ENCODE measurements at places on chromosomes 11 and 22.

DNA sequence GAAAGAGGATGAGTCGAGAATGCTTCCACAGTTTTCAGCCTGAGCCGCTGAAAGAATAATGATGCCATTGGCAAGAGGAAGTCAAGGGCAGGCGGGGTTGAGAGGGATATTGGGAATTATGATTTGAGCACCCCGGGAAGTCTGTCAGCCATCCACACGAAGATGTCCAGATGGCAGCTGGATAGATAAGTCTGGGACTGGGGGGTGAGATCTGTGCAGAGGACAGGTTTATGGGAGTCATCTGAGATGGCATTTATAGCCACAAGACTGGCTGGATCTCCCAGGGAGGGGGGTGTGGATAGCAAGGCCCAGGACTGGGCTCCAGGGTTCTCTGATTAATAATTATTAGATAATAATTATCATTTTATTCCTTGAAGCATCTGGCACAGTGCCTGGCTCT lies 5.1 kb upstream of the STIP1 start:
- no peak for DNase-seq

- DNase-seq: no peak
Measured at GRCh38 chr22:32809786-32810554, 8.5 kb downstream of the TIMP3 start.

DNA sequence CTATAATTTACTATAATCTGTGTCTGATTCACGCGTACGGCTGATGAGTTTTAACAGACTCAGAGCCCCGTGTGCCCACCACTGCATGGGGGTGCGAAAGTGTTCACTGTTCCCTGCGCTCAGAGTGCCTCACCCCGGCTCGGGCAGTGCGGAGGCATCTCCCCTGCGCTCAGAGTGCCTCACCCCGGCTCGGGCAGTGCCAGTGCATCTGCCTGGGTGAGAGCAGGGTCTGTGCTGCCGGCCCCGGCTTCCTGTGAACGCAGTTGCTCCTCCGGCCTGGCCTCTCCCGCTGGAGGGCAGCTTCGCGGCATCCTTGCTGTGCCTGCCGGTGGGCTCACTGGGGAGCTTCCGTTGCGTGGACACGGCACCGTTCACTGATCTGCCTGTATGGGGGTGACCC lies 14.2 kb downstream of the PTDSS2 start:
- no peak for DNase-seq

DNA sequence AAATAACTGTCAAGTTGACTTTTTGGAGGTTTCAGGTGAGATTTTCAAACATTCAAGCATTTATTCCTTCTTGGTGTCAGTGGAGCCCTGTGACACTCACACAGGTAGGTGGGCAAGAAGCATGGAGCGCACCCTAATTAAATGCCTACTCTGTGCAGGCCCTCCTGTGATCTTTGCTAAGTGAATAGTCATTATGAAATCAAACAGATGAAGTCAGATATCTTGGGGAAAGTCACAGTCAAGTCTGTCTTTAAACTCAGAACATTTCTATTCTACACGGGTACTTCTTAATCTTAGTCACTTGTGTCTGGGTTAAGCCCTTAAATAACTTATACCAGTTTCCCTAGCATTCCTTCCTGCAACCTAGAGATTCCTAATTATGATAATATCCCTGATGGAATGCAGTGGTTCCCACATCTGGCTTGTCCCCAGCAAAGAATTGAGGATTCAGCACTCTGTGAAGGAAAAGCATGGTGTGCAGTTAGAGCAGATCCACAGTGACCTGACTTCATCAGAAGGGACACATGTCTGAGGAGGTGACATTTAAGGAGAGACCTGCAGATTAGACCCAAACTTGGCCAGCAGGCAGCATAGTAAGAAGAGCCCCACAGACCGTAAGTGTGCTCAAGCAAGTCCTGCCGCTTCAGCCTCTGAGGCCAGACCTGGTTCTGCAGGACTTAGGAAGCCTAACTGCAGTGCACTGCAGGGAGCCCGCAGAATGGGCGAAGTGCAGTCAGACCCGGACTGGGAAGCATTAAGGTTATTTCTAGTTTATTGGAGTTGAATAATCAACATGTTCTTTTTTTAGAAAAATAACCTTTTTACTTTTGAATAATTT lies 85.3 kb upstream of the GAL start:
- DNase-seq: no peak

DNA sequence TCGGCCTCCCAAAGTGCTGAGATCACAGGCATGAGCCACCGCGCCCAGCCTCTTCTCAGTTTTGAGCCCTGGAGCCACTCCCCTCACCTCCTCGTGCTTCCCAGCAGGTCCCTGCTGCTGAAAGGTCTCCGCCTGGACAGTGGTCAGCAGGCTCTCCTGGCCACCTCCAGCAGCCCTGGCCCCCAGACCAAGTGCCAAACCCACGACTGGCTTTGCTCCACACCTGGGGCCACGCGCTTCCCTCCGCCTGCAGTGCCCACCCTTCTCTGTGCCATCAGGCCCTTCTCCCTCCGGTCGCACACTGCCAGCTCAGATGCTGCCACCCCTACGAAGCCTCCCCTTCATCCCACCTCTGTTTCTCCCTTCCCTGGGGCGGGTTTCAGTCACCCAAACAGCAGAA lies 12.8 kb downstream of the FRMD8 start:
- DNase-seq: no peak

GRCh38 chr11:61654397-61654829 lies 25.8 kb upstream of the DAGLA start:
- DNase-seq: no peak

DNA sequence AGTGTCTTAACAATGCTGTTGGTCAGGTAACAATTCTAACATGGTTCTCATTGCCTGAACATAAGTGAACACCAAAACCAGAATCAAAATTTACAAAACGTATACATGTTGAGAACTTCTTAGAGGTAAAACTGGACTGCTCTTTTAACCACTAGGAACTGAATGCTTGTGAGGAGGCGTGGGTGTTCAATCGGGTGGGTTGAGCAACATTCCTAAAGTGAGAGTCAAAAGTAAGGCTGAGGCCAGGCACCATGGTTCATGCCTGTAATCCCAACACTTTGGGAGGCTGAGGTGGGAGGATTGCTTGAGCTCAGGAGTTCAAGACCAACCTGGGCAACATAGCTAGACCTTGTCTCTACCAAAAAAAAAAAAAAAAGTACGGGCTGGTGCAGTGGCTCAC lies 11.5 kb downstream of the PPME1 start:
- DNase-seq: no peak

GRCh38 chr11:106091480-106092123 lies 14.1 kb downstream of the AASDHPPT start:
- DNase-seq: no peak

DNA sequence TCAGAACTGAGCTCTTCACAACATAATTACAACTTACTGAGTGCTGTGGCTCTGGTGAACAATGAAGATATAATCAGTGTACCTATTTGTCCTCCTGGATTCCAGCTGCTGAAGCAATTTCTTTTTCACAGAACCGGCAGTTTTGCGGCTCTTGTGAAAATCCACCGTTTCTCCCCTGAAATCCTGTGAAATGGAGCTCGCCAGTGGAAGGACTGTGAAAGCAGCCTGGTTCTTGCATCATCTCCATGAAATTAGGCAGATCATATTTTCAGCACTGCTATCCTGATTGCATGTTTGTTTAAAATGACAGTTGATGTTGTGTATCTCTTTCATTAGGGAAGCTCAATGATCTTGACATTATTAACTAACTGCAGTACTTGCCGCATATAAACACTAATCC lies 120.2 kb upstream of the SNX19 start:
- no peak for DNase-seq

DNA sequence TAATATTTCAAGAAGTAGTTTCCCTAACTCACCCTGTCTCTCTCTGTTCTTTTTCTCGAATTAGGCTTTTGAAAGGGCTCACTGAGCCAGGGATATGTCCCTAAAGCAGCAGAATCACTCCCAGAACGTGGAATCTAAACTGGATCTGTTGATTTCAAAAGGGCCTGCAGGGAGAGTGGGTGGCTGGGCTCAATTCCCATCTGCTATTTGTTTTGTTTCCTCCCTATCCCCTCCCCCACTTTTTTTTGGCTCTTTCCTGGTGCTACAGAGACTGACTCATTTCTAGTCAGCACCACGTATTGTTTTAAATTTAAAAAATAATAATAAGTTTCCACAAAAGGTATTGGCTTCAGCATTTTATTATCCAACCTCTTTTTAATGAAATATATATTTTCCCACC lies 961.5 kb downstream of the FAM181B start:
- DNase-seq: no peak

- DNase-seq: no peak
Measured at GRCh38 chr11:12900496-12900895, 108.6 kb upstream of the RASSF10 start.

GRCh38 chr11:8967184-8967583 lies 2.9 kb upstream of the TMEM9B start:
- DNase-seq: no peak

DNA sequence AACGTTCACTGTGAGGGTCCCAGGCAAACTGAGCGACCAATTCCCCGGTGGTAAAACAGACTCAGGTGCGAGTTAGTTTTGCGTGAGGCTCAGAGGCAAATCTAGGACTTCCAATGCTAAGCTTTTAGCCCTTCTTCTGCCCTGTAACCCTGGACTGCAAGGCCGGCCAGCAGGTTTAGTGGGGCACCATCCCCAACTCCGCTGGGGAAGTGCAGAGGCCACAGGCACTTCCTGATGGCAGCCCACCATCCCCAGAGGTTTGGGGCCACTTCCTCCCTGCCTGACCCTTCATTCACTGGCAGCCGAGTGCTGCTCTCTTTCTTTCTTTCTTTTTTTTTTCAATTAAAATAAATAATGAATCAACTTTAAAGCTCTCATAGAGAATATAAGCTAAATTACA lies 124.6 kb upstream of the B3GAT1 start:
- DNase-seq: no peak

- no peak for DNase-seq
Measured at GRCh38 chr11:70951139-70951804, 301.1 kb downstream of the SHANK2 start.

GRCh38 chr11:128796270-128796669 lies 70.8 kb downstream of the KCNJ1 start:
- DNase-seq: no peak

DNA sequence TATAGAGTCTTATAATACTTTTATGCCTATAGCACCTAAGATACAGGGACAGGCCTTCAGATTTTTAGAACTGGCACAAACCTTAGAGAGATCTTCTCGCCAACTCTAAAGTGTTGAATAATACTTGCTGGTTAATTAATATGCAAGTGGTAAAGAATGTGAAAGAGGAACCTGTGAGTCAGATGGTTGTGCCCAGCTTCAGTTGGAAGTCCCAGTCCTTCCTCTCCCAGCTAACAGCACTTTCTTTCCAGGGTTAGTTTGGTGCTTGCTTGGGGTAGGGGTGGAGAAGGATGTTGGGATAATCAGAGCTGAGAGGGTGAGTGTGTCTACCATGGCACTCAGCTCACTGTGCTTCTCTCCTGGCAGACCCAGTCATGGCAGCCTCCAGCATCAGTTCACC lies 4.9 kb upstream of the TMEM132A start:
- DNase-seq: no peak

- no peak for DNase-seq
Measured at GRCh38 chr22:43317239-43317638, 25.9 kb downstream of the SCUBE1 start.

GRCh38 chr11:21446939-21447590 lies 745.8 kb upstream of the ANO5 start:
- no peak for DNase-seq

GRCh38 chr22:45880716-45881523 lies 96.0 kb downstream of the WNT7B start:
- no peak for DNase-seq

GRCh38 chr11:75428281-75428724 lies 4.7 kb downstream of the KLHL35 start:
- DNase-seq: no peak

DNA sequence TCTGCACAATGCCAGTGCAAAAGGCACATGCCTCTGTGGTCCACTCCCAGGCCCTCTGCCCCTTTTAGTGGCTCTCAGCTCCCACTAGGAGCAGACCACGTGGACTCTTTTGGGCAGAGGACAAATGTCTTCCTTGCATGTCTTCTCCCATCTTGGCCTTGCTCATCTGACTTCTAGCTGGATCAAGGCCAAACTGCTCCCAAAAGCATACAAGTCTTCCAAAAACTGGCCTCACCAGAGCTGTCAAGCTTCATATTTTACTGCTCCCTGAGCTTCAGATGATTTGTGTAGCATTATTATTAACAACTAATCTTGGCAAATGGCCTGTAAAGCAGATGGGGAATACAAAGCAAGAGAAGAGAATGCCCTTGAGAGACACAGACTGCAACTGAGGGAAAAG lies 6.9 kb downstream of the SMPD1 start:
- DNase-seq: no peak

- no peak for DNase-seq
Measured at GRCh38 chr11:61969838-61970662, 2.6 kb upstream of the FTH1 start.

- DNase-seq: no peak
Measured at GRCh38 chr11:12669930-12670329, 4.3 kb upstream of the TEAD1 start.

DNA sequence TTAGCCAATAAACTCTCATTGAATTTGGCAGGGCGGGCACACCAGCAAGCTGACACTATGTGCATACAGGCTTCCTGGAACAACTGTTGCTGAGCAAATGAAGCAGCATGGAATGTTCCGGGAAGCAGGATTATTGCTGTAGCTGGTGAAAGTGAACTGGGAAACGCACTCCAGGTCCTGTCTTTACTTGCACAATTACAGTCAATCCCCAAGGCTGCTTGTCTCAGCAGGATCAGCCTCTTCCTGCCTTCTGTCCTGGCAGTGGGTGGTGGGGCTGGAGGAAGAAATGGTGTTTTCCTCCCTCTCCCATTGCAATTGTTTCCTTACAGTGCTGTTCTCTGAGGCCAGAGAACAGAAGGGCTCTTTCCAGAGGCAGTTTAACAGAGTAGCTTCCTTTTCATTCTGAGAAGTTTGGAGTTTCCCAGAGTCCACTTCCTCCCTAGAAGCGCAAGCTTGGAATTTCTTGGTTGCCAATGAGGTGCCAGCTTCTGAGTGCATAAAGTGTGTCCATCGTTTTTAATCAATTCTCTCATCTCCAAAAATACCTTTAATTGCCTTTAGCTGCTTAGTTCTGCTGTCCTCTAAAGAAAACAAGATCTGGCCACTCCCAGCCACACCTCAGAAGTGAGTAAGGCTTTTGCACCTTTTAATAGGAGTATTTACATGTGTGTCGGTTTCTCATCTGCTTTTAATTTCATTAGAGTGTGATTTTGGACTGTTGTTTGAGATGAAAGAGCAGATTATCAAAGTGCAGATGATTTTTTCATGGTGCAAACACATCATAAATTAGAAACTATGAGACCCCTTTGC lies 19.9 kb downstream of the CD44 start:
- no peak for DNase-seq

DNA sequence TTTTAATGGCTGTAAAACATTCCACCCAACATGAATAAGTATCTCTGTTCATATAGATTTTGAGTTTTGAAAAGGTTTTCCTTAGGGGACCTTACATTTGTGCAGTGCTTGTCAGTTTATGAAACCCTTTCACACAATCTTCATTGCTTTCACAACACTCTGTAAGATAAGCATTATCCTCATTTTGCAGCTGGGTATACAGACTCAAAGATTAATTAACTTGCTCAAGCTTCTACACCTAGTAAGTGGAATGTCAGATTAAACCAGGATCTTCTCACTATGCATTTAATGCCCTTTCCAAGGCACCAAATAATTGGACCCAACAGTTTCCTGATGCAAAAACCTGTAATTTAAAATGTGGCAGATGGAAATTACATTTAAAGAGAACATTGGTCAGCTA lies 11.6 kb upstream of the GAB2 start:
- DNase-seq: no peak

- DNase-seq: no peak
Measured at GRCh38 chr11:77031599-77031998, 2.6 kb upstream of the B3GNT6 start.
